AG20443 (cell line): ENCODE measurements at places on chromosomes 7 and 10.

- no peak for DNase-seq
Measured at GRCh38 chr10:31133251-31133791, 101.7 kb upstream of the ZNF438 start.

- DNase-seq, result peak; percentile 91
Measured at GRCh38 chr7:30983042-30983913, 19.5 kb downstream of the GHRHR start.

- no peak for DNase-seq
Measured at GRCh38 chr7:55898287-55898686, 11.0 kb downstream of the ZNF713 start.

- peak; percentile 88 for DNase-seq
Measured at GRCh38 chr10:129968853-129969183, 4.7 kb upstream of the EBF3 start.

DNA sequence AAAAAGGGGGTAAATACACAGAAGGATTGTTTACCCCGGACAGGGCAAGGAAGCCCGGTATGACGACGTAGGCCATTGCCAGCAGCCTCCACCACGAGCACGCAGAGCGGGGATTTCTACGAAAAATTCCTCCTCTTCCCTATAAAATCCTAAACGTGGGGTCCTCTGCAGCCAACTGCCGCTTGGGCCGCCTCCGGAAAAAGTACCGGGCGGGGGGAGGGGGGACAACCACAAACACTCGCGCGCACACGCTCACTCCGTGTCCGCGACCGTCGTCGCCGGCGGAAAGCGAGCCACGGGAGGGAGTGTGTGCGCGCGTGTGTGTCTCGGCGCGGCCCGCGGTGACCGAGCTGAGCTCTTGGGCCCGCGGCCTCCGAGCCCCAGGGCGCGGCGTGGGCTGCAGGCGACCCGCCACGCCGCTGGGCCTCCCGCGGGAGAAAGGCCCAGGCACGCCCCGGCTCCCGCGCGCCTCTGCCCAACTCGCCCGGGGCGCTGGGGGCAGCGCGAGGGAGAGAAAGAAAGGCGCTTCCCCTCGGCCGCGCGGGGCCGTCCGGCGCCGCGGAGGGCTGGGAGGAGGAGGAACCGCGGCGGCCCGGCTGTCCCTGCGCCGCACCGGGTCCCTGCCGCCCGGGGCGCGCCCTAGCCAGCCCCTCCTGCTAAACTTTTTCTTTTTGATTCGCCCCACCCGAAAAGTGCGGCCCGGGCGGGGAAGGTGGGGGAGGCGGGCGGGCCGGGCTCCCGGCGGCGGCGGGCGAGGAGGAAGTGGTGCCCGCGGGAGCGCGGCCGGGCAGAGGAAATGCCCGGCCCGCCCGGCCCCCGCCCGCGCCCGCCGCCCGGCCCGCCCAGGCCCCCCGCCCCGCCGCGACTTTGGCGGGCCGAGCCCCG is 1.5 kb downstream of the CTBP2 start:
- peak; percentile 69 for DNase-seq

DNA sequence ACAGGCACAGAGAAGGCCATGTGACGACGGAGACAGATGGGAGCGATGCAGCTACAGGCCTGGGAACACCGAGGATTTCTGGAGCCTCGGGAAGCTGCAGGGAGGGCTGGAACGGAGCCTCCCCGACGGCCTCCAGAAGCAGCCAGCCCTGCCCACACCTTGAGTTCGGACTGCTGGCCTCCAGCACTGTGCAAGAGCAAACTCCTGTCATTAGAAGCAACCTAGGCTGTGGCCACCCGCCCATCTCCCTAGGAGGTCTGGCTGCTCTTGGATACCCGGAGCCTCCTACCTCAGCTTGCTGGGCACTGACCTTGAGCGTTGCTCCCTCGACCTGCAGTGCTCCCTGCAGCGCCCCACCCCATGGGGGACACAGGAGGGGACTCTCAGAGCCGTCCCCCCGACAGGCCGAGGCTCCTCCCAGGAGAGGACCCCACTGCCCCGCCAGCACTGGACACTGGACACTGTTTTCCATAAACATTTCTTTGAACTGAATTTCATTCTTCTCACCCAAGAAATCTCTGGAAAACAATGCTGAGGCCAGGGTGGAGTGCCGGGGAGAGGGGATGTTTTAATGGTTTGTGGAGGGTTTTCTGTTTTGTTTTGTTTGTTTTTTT is 22.5 kb upstream of the TNRC18 start:
- DNase-seq, result no peak

DNA sequence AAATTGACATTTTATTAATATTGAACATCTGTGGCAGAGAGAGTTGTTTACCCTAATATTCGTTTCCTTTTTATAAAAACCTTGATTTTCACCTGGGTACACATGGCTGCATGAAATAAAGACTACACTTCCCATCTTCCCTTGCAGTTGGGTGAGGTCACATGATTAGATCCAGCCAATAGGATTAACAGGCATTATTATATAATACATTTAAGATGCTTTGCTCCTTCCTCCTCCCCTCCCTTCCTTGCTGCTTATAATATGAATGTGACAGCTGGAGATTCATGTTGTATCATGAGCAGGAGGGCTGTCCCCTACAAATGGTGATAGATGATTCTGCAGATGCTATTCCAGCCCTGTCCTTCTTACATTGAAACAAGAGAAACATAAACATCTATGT is 146.6 kb downstream of the SH2D4B start:
- DNase-seq, result no peak

DNA sequence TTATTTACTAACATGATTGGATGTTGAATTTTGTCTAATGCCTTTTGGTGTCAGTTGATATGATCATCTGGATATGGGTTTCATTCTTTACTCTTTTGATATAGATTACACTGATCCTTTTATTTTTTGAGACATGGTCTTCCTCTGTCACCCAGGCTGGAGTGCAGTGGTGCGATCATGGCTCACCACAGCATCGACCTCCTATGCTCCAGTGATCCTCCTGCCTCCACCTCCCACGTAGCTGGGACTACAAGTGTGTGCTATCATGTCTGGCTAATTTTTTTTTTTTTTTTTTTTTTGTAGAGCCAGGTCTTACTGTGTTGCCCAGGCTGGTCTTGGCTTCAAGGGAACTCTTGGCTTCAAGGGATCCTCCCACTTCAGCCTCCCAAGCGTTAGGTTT is 27.1 kb downstream of the BMS1 start:
- DNase-seq, result no peak

DNA sequence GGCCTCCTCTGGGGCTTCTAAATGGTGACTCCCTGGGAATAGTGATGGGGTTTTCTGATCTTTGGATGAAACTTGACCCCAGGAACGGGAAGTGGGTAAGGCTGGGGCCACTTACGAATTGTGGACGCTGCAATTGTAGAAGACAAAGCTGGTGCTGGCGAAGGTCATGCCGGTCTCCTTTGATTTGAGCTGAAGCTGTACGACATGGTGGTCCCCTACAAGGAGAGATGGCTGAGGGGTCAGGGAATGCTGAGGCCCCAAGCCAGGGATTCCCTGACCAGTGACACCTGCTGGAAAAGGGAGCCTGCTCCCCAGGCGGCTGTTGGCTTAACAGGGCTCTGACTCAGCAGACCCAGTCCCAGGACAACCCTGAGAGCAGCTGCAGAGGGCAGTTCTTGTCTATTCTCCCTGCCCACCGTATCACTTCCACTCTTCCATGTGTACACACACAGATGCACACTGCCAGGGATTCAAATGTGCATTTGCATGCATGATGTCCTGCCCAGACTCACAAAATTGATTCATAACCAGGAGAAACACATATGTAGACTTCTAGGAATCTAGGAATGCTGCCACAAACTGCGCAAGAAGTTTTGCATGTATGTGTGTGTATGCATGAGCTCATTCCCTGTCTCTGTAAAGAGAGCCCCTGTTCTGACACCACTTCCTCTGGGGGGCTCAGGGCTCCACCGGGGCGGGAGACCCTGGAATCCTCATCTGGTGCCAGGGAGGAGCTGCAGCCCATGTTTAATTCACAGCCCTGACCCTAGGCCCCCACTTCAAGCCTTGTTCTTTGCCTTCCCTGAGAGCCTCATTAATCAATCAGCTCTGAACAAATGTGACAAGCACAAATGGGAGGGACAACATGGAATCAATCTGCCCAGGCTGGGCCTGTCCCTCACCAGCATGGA is 350.0 kb downstream of the PLXNA4 start:
- DNase-seq, result no peak

DNA sequence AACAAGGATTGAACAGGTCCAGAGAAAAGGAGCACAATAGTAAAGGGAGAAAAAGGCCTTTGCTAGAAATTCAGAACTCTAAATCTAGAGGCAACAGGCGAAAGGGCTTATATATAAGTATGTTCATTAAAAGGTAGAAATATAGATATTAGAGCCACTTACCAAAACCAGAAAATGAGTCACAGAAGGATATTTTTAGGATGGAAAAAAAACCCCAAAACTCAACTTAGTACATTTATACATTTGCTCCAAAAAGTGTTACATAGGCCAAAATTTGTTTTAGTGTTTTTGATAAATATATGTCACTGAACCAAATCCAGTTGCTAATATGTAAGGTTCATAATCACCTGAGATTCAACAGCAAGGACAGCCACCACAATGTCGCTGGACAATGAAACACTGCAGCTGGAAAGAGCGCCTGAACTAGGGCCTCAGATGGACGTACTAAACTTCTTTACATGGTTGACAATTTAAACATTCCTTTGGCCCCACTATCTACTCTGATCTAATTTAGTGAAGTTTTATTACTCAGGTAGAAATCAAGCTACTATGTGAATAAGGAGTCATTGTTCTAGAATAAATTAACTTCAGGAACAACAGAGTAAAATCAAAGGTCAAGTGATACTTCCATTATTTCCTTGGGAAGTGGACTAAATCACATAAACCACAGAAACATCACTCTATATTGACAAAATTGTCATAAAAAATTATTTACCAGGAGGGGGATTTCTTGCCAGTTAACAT is 10.9 kb downstream of the FAM3C start:
- DNase-seq, result no peak
